ENCODE measurements at places on chromosomes 4 and X. TPM values are rescaled to one million over a fixed set of nuclear protein-coding genes. Genes with fewer than 3 reads are reported as not detected.

TRIM61 gene
- total RNA-seq: 1.4 TPM

RAB40A gene
- total RNA-seq: 0.68 TPM

PAK3 gene
- total RNA-seq: 7.3 TPM

ARHGAP36 gene
- not detected for total RNA-seq

ZCCHC13 gene
- total RNA-seq: not detected

WAS gene
- total RNA-seq: 99.8 TPM

PAGE2B gene
- total RNA-seq: not detected

PAGE4 gene
- total RNA-seq: not detected

GRCh38 chrX:28717864-28718263 lies 130.6 kb downstream of the IL1RAPL1 start:
- no peak overlapping the region for H3K4me3 ChIP-seq
- H3K36me3 ChIP-seq: no peaks in the 10 kb centered on the region
- H3K27me3 ChIP-seq: no peaks in the 10 kb centered on the region
- no peak overlapping the region for H3K27ac ChIP-seq

DNA sequence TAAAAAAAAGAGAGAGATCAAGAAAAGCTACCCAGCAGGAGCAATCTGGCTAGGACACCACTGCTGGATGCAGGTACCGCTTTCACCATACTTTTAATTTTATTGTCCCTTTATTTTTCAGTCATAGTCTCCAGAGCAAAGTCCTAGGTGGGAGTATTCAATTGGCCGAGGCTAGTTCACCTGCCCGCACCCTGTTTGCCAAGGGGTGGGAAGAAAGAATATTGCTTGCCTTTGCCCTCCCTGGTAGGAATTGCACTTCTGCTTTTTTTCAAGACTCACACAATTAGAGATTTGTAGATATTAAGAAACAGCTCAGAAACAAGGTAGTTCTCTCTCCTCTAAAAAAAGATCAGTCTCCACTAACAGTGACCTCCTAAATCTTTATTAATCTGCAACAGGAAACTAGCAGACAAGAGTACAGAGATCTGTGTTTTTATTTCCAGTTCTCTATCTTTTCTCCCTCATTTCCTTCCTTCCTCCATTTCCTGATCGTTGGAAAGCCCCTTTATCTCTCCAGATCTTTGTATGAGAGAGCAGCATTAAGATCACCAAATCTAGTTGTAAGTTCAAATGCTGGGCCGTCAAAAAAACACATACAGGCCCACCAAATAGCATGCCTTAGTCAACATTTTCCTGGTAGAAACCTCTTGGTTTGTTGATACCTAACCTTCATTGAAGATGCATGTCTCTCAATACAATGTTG lies 9.4 kb upstream of the RPGR start:
- no peaks in the 10 kb centered on the region for H3K4me1 ChIP-seq
- H3K36me3 ChIP-seq: no peaks in the 10 kb centered on the region
- H3K4me3 ChIP-seq: no peak overlapping the region
- H3K27ac ChIP-seq: peak overlapping the region; percentile 51
- DNase-seq: no peak

DNA sequence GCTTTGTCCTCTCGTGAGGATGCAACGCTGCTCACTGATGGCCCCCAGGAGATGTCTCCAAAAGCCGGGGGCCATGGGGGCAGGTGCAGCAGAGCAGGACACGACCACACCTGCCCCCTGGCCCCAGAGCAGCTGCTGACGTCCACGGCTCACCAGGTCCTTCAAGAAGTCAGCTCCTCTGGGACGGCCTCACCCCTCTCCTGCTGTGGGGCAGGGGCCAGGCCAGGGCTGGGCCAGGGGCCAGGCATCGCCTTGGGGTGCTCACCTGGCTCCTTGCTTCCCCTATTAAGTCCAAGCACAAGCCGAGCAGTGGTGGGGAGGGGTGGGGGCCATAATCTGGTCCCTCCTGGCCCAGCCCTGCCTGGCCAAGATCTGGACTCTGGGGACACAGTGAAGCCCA lies 28.6 kb upstream of the MXD4 start:
- H3K27ac ChIP-seq: peak overlapping the region; percentile 68
- H3K36me3 ChIP-seq: no peaks in the 10 kb centered on the region
- peak; percentile 80 for DNase-seq
- no peak overlapping the region for H3K4me3 ChIP-seq
- H3K4me1 ChIP-seq: peaks cover 15% of the 10 kb centered on the region

GRCh38 chr4:59823311-59823710 lies 1376.8 kb upstream of the ADGRL3 start:
- H3K27ac ChIP-seq: no peak overlapping the region
- no peaks in the 10 kb centered on the region for H3K36me3 ChIP-seq
- H3K4me1 ChIP-seq: no peaks in the 10 kb centered on the region
- no peak for DNase-seq

DNA sequence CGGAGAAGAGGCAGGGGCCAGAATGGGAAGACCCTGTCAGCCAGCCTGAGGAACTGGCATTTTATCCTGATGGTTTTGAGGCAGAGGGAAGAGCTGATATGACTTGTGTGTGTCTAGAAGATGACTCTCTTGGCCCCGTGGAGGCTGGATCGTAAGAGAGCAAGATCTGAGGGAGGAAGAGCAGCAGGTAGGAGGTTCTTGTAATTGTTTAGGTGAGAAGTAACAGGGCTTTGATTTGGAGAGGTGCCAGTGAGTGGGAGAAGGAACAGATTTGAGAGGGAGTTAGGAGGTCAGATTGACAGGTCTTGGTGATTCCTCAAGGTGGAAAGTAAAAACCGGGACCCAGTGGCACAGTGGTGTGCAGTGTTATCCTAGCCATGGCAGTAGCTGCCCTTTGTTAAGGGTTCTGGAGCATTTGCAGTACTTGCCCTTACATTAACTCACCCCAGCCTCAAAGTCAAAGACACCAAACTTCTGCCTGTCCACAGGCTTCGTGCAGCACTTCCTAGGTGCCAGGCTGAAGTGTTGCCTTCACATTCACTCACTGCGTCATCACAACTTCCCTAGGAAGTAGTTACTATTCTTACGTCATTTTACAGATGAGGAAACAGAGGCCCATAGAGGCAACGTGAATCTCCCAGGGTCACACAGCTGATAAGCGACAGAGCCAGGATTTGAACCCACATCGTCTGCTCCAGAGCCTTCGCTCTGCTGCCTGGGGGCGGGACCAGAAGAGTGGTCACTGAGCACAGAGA lies 23.7 kb downstream of the RTL5 start:
- H3K27me3 ChIP-seq: peaks cover 31% of the 10 kb centered on the region
- no peaks in the 10 kb centered on the region for H3K36me3 ChIP-seq
- H3K27ac ChIP-seq: peak overlapping the region; percentile 82
- H3K4me3 ChIP-seq: no peak overlapping the region
- DNase-seq: no peak

DNA sequence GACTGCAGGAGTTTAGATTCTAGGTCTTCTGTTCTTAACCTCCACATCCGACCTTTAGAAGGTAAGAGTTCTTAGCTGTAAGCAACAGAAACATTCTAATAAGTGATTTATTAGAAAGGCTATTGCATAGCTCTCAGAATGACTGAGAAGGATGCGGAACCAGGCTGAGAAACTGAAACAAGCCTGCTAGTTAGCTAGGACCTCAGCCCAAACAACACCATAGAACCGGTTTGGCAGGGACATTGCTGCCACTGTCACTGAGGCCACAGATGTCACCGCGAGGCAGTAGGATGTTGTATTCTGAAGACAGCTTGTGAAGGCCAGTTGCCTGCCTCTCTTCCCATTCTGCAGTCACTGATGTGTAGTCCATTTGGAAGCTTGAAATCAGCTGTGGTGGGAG lies 160.0 kb upstream of the ARX start:
- no peaks in the 10 kb centered on the region for H3K27me3 ChIP-seq
- no peaks in the 10 kb centered on the region for H3K36me3 ChIP-seq
- H3K27ac ChIP-seq: no peak overlapping the region
- H3K4me3 ChIP-seq: no peak overlapping the region
- no peak for DNase-seq

GRCh38 chr4:16579866-16580265 lies 318.6 kb downstream of the LDB2 start:
- H3K4me1 ChIP-seq: peaks cover under 1% of the 10 kb centered on the region
- DNase-seq: no peak
- H3K27me3 ChIP-seq: no peaks in the 10 kb centered on the region

DNA sequence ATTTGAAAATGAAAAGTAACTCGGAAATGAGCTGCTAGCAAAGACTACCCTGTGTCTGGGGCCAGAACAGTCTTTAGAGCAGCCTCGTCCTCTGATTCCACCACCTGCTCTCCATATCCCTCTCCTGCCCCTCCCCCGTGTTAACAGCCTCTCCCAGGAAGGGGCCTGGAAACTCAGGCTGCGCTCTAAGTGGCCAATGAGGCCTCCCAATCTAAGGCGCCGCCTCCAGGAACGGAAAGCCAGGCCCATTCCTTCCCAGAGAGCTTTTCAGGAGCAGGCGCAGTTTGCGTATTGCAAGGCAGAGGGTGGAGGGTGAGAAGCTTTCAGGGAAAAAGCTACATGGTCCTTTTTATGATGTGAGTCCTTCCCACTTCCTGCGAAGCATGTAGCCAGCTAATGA lies 31.2 kb downstream of the RS1 start:
- H3K27me3 ChIP-seq: no peaks in the 10 kb centered on the region
- H3K36me3 ChIP-seq: no peaks in the 10 kb centered on the region
- no peaks in the 10 kb centered on the region for H3K4me1 ChIP-seq

GRCh38 chrX:40104985-40105834 lies 7.5 kb upstream of the BCOR start:
- peak overlapping the region; percentile 75 for H3K27ac ChIP-seq
- peak; percentile 91 for DNase-seq
- H3K36me3 ChIP-seq: no peaks in the 10 kb centered on the region
- H3K4me3 ChIP-seq: peak overlapping the region; percentile 59

GRCh38 chr4:142373610-142374009 lies 472.5 kb downstream of the INPP4B start:
- H3K27ac ChIP-seq: no peak overlapping the region
- DNase-seq: no peak
- H3K4me3 ChIP-seq: no peak overlapping the region
- H3K27me3 ChIP-seq: no peaks in the 10 kb centered on the region
- no peaks in the 10 kb centered on the region for H3K36me3 ChIP-seq
- peaks cover 14% of the 10 kb centered on the region for H3K4me1 ChIP-seq

DNA sequence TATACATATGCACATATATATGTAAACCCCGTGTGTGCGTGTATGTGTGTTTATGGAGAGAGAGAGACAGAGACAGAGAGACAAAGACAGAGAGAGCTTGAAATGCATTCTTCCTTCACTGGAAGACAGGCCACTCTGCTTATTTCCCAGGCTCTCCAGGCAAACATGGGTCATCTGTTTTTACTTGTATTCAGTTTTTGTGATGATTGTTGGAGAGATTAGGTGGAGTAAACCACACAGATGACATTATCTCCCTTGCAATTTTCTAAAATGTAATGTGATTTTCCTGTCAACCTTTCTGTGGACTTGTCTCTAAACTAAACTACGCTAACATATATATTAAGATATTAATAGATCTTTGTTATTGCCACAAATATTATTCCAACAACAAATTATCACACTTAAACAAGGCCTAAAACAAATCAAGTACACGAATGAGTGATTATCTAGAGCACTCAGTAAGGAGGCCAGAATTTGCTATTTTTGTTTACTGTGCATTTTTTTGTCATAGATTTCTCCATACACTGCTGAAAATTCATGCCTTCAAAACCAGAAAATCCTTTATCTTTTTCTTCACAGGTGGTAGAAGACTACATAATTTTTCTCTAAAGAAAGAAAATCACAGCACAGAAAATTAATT lies 251.8 kb upstream of the SLIT2 start:
- H3K4me1 ChIP-seq: no peaks in the 10 kb centered on the region
- H3K27ac ChIP-seq: no peak overlapping the region
- H3K36me3 ChIP-seq: no peaks in the 10 kb centered on the region

DNA sequence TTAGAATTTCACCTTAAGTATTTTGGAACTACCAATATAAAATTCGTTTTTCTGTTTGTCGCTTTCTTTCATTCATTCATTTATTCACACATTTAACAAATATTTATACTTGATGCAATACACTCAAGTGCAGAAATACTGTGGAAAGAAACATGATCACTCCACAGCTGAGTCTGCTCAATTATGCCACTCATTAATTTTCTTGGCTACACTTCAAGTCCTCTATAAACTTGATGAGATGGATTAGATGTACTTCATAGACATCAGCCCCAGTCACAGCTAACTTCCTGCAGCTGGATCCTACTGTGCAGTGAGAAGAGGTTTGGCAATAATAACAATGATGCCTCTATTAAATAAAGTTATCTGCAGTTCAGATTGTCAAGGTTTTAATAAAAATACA lies 208.1 kb downstream of the PDGFC start:
- no peaks in the 10 kb centered on the region for H3K27me3 ChIP-seq
- no peak overlapping the region for H3K27ac ChIP-seq
- no peak overlapping the region for H3K4me3 ChIP-seq
- H3K36me3 ChIP-seq: no peaks in the 10 kb centered on the region
- no peaks in the 10 kb centered on the region for H3K4me1 ChIP-seq

- H3K27me3 ChIP-seq: no peaks in the 10 kb centered on the region
- no peak for DNase-seq
- H3K27ac ChIP-seq: no peak overlapping the region
- no peak overlapping the region for H3K4me3 ChIP-seq
- H3K4me1 ChIP-seq: no peaks in the 10 kb centered on the region
These were observed 9.5 kb upstream of the CASK start for GRCh38 chrX:41932885-41933284.

GRCh38 chrX:116657071-116657470 lies 194.3 kb upstream of the CT83 start:
- DNase-seq: no peak

- no peak for DNase-seq
- H3K4me3 ChIP-seq: no peak overlapping the region
- no peaks in the 10 kb centered on the region for H3K4me1 ChIP-seq
- H3K36me3 ChIP-seq: no peaks in the 10 kb centered on the region
- H3K27ac ChIP-seq: peak overlapping the region; percentile 15
These were observed 155.7 kb upstream of the JADE1 start for GRCh38 chr4:128653527-128654444.

GRCh38 chr4:89411539-89412309 lies 104.1 kb upstream of the GPRIN3 start:
- H3K4me1 ChIP-seq: no peaks in the 10 kb centered on the region
- H3K4me3 ChIP-seq: no peak overlapping the region
- H3K27ac ChIP-seq: no peak overlapping the region
- H3K36me3 ChIP-seq: no peaks in the 10 kb centered on the region
- DNase-seq: no peak

GRCh38 chrX:63250253-63250868 lies 100.8 kb downstream of the SPIN4 start:
- H3K27me3 ChIP-seq: no peaks in the 10 kb centered on the region
- no peak overlapping the region for H3K4me3 ChIP-seq
- H3K27ac ChIP-seq: no peak overlapping the region
- H3K4me1 ChIP-seq: no peaks in the 10 kb centered on the region
- DNase-seq: no peak

DNA sequence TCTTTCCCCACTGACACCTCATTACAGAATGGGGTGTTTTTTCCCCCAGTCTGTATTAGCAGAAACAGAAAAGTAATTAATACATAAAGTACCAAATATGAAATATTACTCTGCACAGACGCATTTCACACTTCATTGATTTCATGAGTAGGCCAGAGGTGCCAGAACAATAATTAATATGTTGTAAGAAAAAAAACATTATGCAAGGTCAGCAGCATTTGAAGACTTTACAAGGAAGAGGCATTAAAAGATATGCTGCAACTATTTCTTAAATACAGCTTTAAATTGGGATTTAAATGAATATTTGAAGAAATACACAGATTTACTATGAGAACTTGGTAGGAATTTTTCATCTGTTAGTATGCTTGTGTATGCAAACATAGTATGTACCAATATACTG lies 37.7 kb downstream of the NAA11 start:
- DNase-seq: no peak
- H3K27me3 ChIP-seq: no peaks in the 10 kb centered on the region
